ENCODE measurements at places on chromosomes 5 and 9.

- no peak for DNase-seq
These were observed 5.5 kb upstream of the AOPEP start for GRCh38 chr9:94720846-94721549.

GRCh38 chr9:13131416-13131815, 148.1 kb downstream of the MPDZ start:
- no peak for DNase-seq

GRCh38 chr5:6755519-6755918, 42.3 kb downstream of the TENT4A start:
- no peak for DNase-seq

DNA sequence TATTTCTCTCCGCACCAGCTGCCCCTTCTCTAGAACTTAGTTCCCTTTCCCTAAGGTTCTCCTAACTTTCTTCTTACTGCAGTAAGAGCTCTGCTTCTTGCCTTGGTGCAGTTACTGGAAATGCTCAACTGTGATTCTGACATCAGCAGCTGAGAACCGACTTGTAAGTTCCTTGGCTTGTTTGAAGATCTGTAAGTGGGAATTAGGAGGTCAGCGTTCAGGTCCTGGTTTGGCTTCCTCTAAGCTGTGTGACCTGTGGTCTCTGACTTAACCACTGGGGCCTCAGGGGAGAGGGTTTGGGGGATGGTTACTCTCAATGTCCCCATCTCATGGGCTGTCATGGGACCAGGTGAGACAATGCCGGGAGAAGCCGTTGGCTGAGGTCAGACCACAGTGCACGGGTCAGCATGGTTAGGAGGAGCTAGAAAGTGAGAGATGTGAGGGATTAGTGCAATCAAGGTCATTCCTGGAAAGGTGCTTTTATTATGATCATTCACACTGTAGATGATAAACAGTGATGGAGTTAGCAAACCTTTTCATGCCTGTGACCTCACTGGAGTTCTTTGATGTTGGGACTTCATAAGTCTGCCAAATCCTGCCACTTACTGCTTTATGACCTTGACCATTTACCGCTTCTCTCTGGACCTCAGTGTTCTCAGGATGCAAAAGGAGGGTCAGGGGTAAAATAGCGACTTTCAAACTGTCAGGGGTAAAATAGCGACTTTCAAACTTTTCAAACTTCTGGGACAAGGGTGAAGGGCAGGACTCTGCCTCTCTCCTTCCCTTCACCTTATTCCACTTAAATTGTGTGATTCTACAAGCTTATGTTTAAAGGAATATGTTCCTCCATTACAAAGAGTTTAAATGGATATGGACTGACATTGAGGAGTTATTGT, 7.3 kb downstream of the PAPPA start:
- DNase-seq: no peak

DNA sequence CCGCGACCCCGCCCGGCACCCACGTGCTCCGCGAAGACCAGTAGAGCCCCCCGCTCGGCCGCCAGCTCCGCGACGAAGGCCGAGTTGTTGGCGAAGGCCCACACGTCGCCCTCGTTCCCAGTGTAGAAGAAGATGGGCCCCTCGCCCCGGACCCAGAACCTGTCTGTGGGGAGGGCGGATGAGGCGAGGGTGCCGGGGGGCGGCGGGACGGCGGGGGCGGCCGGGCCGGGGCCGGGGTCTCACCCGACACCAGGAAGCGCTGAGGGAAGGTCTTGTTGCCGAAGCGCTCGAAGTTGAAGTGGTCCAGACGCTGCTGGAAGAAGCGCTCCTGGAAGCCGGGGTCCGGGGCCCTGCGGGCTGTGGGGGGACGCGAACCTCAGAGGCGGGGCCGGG, 317 bp downstream of the DPP7 start:
- no peak for DNase-seq

- no peak for DNase-seq
These were observed 36.6 kb downstream of the COL5A1 start for GRCh38 chr9:134678206-134678605.

DNA sequence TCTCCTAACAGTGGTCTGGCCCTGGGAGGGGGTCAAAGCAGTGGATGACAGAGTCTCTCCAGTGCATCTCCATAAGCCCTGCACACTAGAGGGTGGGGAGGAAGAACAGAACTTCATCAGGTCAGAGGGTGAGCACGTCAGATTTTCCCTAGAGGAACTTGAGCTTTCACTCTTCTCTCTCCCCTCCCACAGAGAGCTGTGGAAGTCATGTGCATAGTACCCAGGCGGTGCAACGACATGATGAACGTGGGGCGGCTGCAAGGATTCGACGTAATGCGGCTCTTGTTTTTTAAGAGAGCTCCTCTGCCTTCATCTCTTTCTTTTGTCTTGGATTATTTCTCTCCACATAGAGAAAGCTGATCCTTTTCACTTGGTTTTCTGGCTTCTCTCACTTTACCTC, 100.2 kb upstream of the OTULINL start:
- no peak for DNase-seq

DNA sequence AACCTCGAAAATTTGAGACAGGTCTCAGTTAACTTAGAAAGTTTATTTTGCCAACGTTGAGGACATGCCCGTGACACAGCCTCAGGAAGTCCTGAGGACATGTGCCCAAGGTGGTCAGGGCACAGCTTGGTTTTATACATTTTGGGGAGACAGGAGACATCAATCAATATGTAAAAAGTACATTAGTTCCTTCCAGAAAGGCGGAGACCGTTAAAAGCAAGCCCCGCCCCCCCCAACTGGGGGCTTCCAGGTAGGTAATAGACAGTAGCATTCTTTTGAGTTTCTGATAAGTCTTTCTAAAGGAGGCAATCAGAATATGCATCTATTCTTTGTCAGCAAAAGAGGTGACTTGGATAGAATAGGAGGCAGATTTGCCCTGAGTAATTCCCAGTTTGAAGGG, 599 bp upstream of the MOCS2 start:
- no peak for DNase-seq

GRCh38 chr5:167820101-167820990, 471.1 kb upstream of the WWC1 start:
- no peak for DNase-seq

DNA sequence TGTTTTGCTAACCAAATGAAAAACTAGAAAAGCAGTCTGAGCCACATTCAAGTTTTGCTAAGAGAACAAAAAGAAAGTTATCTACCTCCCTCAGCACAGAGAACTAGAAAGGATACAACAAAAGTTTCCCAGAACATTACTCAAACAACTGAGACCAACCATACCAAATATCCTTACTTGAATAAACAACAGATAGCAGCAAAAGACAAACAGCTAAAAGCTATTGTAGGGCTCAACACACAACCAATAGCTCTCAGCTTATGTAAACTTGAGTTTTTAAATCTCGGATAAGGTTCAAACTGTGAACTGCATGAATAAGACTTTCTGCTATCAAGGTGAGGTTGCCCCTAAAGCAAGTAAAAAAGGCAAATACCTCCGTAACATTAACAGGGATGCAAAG, 3.5 kb downstream of the EPB41L4A start:
- no peak for DNase-seq

Data from neural crest cell (in vitro differentiated cells).